ENCODE measurements at places on chromosomes 3 and 15.

GRCh38 chr15:101078669-101079323, 159.6 kb downstream of the LRRK1 start:
- DNase-seq: no peak

DNA sequence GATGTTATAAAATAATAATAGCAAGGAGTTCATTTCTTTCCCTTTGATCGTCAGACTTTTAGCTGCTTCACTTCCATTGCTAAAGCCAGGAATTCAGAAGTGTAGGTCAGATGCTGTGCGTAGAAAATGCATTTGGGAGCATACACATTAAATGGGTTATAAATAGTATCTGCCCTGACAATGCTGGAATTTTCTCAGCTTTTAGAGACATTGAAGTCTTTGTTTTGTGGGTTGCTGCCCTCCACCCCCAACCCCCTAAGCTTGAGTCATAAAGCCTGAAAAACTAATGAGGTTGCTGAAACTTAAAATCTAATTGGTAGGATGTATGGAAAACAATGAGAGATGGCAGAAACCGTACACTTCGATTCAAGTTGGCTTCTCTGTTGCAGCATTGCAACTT, 81.9 kb downstream of the MITF start:
- no peak for DNase-seq

- DNase-seq: no peak
Observed at GRCh38 chr15:67480741-67481140, 40.2 kb upstream of the C15orf61 start.

GRCh38 chr15:35630532-35630931, 84.6 kb upstream of the DPH6 start:
- no peak for DNase-seq

- DNase-seq: no peak
Observed at GRCh38 chr3:157127831-157128767, 31.8 kb downstream of the CCNL1 start.

DNA sequence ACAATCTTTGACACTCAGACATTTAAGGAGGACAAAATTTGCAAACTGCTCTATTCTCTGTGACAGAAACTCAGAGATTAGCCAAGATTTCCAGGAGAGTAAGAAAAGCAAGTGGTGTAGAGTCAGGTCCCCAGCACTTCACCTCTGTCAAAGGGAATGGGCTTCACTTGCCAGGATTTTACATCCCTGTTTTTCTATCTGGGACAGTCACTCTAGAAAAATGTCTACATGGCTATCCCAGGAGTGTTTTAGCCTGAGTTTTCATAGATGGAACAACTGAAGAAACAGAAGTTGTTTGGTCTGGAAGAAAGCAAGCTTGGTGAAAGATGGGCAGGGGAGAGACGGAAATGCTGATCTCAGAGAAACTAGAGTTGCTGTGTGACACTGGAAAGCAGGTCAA, 3.0 kb downstream of the FAM219B start:
- DNase-seq: no peak

- DNase-seq: no peak
Observed at GRCh38 chr15:60072826-60073465, 68.8 kb downstream of the FOXB1 start.

GRCh38 chr3:29577250-29577649, 296.4 kb downstream of the RBMS3 start:
- no peak for DNase-seq

DNA sequence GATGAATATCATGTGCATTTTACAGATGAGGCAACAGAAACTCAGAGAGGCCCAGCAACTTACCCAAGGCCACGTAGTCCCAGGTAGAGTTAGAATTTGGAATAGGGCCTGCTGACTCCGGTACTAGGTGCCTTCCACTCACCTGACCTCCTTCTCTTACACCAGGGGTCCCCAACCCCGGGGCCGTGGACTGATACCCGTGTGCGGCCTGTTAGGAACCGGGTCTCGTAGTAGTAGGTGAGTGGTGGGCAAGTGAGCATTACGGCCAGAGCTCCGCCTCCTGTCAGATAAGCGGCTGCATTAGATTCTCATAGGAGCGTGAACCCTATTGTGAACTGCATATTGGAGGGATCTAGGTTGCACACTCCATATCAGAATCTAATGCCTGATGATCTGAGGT, 64.8 kb downstream of the SMAD3 start:
- DNase-seq: no peak

DNA sequence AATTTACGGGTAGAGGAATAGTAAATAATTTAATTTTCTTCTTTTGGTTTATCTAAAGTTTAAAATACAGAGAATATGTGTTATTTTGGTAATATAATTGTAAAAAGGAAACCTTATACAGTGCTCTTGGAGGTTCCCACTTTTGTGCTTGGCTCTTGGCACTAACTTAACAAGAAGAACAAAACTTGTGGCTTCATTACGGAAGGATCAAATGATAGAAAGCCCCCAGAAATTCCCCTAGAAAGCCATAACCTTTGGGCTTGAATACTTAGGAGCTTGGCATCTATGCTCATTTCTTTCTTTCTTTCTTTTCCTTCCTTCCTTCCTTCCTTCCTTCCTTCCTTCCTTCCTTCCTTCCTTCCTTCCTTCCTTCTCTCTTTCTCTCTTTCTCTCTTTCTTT, 197.5 kb downstream of the SOX2 start:
- no peak for DNase-seq

DNA sequence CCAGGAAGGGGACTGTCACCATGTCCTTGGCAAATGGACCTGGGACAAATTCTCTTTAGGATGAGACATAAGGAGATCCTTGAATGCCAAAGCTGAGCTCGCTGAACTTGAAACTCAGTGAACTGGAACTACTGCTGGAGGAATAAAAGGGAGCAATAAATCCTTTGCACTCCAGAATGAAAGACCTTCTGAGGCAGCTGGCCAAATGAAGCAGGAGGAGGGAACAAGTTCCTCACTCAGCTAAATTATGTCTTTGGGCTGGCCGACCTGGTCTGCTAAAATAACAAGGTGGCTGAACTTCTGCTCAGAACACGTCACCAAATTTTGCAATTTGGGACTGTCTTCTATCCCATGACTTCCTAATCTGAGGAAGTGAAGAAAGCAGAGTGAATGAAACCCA, 314.7 kb downstream of the LPP start:
- no peak for DNase-seq

- DNase-seq: no peak
Observed at GRCh38 chr15:100999369-100999768, 80.2 kb downstream of the LRRK1 start.

DNA sequence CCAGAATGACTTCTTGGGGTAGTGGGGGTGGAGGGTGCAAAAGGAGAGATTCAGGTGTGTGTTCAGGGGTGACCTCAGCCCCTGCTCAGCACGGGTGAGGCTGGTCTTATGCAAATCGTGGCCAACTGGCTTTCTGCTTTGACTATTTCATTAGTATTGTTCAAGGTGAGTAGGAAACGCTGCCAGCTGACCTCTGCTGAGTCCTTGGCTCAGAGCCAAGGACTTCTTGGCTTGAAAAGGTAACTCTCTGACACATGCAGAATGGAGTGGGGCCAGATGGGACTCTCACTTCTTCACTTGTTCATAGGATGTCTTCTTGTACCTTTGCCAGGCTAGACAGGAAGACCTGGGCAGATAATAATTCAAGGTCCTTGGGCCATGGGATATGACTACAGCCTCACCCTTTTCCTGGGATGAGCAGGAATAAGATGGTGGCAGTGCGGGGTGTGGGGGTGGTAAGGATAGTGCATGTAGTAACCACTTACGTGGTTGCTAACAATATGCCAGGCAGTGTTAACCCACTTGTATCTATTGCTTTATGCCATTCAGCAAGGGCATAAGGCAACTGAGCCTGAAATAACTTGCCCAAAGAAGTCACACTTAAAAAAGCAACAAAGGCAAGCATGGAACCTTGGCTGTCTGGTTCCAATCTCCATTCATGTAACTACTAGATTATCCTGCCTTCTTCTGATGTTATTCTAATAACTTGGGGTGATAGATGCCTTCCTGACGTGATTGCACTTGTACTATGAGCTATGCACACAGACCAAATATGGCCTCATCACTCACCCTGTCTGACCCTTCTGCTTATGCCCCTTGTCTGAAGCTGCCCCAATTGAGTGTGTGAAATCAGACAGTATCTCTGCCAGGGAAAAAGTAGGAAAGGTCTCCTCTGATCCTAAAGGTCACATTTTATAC, 193.1 kb downstream of the NR1D2 start:
- no peak for DNase-seq

GRCh38 chr15:27850050-27850449, 249.1 kb downstream of the OCA2 start:
- DNase-seq: no peak

DNA sequence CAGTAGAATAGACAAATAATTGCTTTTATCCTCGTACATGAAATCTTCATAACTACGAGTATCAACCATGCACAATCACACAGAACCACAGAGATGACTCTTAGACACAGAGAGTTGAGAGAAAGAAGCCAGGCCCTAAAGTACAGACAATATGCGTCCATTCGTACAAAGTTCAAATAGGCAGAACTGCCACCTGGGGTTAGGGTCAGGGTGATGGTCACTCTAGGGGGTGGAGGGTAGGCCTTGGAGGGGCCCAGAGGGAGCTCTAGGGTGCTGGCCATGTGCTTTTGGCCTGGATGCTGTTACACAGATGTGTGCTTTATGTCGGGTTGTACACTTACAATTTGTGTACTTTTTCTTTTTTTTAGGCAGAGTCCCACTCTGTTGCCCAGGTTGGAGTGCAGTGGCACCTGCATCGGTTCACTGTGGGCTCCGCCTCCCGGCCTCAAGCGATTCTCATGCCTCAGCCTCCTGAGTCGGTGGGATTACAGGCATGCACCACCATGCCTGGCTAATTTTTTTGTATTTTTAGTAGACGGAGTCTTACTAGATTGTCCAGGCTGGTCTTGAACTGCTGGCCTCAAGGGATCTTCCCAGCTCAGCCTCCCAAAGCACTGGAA, 65.9 kb upstream of the KLF13 start:
- no peak for DNase-seq

DNA sequence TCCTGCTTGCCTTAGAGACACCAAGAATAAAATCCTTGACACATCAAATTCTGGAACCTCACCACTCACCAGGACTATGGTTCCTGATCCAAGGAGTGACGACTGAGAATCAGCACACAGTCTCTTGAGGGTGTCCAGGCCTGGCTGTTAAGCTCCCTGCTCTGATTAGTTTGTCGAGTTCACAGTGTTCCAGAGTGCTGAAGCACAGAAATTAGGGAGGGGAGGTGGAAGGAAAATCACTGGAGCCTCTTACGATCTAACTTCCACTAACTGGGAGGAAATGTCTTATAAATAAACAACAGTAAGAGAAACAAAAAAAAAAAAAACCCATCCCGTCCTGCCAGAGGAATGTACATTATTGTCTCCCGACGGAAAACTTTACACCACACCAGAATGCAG, 330.2 kb downstream of the TIGIT start:
- no peak for DNase-seq

GRCh38 chr3:30751610-30752299, 142.7 kb downstream of the GADL1 start:
- no peak for DNase-seq

GRCh38 chr3:53192608-53193007, 31.6 kb downstream of the PRKCD start:
- DNase-seq: no peak

GRCh38 chr15:51224428-51224827, 114.0 kb downstream of the CYP19A1 start:
- no peak for DNase-seq

- DNase-seq: no peak
Observed at GRCh38 chr3:152557302-152557999, 277.5 kb upstream of the P2RY1 start.

- DNase-seq: no peak
Observed at GRCh38 chr15:87747087-87747486, 509.5 kb downstream of the NTRK3 start.

DNA sequence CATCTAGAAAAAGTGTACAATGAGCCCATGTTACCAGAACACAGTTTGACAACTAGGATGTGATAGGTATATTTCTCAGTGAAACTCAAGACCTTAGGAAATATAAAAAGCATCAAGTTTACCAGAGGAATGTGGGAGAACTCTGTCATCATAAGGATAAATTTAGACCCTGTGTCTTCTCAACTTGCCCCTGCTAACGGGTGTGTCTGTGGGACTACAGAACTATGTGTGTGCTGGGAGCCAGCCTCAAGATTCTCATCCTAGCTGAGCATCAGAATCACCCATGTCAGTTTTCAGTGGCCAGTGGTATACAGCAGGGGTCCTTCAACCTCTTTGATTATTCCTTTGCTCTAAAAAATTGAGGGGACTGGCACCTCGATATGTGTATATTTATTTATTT, 393.3 kb downstream of the PLCL2 start:
- DNase-seq: no peak

- DNase-seq: no peak
Observed at GRCh38 chr3:31405515-31405914, 127.2 kb upstream of the STT3B start.

DNA sequence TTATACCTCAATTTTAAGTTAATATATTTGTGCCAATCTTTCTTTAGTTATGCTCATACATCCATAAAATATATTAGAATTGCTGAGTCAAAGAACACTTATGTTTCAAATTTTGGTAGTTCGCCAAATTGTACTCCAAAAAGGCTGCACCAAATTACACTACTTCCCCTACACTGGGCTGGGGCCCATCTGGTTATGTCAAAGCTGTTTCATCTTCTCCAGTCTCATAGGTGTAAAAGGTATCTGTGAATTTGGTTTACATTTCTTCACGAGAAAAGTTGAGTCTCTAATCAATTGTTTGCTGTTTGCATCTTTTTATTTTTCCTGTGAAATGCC, 706 bp downstream of the FSIP1 start:
- DNase-seq: no peak

- no peak for DNase-seq
Observed at GRCh38 chr3:166446986-166447385, 609.8 kb upstream of the BCHE start.

GRCh38 chr3:108500728-108501127, 9.7 kb downstream of the MYH15 start:
- no peak for DNase-seq
